Left lung (tissue), 14 donors: ENCODE measurements at places on chromosomes 13 and 19.
A peak's percentile ranks its signal among the peaks of the same experiment; 100 is the strongest.

- no peak for DNase-seq
These were observed 131.3 kb downstream of the OXGR1 start for GRCh38 chr13:96862999-96863398.

DNA sequence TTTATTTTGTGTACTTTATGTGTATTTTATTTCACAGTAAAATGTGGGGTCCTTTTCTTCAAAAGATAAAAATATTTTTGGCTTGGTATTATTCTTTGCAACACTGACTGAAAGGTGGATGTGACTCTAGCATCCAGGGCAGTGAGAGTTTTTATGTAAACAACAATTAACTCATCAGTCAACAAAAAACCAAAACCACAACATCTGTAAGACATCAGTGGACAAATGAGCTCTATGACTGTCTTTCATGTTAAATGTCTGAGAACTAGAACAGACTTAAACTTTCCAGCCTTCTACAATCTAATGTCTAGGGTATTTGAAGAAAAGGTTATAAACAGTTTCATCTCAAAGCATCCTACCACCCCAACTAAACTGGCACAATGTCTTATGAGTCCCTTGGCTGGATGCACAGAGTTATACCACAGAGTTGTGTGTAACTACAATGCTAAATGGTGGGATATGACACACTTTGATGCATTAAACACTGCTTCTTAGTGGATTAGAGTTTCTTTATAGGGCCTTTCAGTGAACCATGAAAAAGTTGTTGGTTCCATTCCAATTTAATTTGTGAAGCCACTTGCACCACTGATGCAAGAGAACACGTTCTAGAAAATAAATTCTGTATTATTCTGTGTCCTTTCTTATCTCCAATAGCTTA, 544.2 kb upstream of the KLF12 start:
- DNase-seq, result no peak

DNA sequence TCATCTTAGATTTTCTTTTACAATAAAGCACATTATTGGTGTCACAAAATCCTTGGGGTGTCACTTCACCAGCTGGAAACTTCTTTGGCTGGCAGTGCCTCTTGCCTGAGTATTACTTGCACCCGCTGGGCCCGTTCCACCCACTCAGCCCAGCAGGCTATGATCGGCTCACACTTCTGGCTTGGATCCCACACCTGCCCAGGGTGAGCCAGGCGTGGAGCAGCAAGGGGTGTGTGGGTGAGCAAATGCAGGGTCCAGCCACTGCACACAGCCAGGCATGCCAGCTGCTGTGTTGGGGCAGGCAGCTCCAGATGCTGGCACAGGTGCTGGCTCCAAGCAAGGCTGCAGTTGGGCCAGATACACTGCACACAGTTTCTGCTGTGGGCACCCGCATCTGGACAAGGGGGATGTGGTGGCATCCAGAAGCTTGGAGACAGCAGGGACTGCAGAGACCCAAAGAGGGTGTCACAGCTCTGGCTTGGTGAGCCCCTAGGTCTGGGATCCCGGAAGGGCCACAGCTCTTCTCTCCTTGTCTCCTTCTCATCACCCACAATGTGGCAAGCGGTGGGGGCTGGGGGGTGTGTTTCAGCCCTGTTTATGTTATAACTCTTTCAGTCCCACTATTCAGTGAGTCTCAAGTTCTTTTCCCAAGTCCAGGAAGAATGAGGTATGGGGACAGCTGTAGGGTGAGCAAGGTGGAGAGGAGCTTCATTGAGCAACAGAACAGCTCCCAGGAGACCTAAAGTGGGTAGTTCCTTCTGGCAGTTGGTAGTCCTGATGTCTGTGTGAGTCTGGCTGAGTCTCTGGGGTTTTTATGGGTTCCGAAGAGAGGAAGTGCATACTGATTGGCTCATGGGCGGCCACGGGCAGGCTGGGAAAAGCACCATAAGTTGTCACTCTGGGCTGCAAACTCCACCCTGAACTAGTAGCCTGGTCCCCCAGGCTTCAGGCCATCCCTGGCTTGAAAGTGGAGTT, 25.3 kb upstream of the TBC1D4 start:
- no peak for DNase-seq

DNA sequence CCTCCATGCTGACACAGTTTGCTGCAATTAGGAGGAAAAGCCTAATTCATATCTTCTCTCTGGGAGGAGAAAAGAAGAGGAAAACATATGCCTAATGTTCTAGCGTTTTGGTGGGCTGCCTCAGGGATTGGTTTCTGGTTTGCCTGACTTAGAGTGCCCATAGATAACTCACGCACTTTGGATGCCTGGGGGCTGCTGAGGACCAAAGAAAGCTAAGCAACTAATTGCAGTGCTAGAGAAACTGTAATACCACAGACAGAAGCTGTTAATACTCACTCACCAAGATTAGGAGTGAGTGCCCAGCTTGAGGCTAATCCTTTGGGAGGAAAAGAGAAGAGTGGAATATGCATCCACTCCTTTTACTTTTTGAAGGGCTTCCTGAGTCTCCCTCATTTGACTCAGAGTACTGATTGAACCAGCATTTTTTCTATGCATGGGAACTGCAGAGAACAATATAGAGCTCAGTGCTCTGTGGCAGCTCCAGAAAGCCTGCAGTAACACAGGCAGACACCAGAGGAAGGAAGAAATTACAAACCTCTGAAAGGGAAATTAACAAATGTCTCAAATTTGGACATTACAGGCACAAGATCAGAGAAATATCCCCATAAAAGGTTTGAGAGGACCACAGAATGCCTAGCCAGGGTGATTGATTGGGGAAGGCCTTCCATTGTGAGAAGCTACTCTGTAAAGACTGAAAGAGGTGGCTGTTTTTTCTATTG, 666.4 kb downstream of the OLFM4 start:
- DNase-seq, result no peak

DNA sequence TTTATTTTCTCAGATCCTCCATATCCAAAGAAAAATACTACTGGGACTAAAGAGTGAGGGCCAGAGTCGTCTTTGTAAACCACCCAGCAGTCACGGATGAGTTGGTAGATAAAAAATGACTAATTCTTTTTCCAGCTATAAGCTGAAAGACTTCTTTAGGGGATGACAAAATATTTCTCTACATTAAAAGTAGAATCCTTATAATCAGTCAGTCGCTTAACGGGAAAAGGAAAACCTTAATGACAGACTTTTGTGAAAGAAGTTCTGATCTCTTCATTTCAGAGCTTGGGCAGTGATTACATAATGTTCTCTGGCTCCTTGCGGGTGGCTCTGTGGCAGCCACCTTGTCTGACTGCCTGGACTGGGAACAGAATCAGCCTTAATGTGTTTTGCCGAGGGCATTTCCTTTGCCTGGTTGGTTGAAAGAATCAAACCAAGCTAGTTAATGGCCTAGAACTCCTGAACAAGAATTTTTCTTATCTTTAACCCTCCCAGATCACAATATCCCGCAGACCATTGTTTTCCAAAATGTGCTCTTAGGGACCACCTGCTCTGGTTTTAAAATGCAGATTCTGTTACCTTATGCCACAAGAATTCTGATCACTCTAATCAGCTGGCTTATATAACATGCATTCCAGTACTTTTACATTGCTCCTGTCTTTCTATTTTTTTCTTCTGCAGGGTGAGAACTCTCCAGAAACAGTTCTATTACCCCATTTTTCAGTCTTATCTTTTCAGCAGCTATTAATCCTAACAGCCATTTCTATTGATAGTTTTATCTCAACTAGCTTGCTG, 2.5 kb downstream of the ITM2B start:
- no peak for DNase-seq

- no peak for DNase-seq
These were observed 30.0 kb downstream of the ZNF91 start for GRCh38 chr19:23365222-23365621.

DNA sequence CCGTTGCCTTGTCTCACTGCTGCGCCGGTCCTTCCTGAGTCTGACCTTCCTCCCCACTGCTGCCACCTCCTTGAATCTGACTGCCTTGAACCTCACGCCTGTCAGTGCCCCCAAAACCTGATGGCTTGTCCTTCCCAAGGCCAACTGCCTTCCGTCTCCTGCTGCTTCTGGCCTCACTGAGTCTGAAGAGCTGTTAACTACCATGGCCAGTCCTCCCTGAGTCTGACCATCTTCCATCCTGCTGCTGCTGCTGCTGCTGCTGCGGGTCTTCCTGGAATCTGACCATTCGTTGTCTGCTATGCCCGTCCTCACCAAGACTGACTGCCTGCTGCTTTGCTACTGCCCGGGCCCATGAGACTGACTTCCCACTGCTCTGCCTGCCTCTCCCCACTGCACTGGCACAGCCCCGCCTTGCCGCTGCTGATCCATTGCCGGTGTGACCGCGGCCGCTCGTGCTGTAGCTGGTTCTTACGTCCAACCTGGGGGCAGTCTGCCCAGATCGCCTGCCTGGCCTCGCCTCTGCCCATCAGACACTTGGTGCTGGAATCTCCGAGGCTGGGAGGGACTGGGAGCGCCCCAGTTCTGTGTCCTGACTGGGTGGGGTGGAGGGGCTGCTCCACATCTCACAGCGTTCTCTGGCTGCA, 2.9 kb upstream of the RCN3 start:
- no peak for DNase-seq

DNA sequence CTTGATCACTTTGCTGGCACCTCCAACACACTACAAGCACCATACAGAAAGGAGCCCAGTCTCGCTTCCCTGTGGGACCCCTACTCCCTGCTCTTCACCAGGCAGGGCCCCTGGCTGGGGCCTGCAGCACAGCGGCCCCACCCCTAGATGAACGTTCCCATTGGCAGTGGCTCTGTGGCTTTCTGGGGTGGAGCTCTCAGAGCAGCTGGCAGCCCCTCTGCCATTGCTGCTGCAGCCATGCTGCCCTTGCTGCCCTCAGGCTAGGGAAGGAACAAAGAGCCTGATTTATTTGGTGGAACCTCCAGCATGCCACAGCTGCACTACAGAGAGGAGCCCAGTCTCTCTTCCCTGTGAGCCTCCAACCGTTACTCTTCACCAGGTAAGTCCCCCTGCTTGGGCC, 5.8 kb downstream of the SIGLEC6 start:
- DNase-seq, result no peak

- no peak for DNase-seq
These were observed 7.9 kb upstream of the PDE4A start for GRCh38 chr19:10412257-10412977.

DNA sequence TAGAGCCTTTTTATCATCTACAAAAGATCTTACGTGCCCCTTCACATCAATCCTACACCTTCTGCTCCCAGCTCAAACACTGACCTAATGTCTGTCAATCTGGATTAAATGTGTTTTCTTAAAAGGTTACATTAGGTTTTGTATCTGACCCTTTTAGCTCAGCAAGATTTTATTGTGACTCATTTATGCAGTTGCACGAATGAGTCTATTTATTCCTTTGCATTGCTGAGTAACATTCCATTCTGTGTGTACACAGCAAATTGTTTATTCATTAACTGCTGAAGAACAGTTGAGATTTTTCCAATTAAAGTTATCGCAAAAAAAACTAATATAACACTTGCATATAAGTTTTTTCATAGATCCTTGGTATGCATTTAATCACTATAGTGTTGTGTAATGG, 253.9 kb upstream of the GPC6 start:
- DNase-seq, result no peak

DNA sequence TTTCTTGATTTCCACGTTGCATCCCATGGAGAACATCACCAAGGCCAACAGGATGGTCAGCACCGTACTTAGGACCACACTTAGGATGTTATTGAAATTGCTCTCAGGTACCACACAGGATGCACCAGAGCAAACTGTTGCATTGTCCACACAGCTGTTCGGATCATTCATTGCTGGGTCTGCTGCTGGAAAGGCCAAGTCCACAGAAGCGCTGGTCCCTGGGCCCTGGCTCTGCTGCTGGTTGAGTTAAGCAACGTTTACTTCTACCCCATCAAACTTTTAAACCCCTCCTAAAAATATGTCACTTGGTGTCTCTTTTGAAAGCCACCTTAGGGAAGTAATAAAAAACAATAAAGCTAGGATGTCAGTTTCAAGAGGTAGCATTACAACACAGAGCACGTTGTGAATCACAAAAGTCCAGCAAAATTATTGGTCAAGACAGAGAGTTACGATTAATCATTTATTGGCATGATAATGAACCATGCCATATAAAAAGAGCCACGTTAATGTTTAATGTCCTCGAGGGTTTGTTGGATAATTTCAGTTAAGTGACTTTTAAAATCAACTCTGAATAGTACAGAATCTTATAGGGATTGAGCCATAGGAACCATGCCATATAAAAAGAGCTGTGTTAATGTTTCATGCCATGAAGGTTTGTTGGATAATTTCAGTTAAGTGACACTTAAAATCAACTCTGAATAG, at the start of gene SLC10A2:
SLC10A2 (minus strand) TSS at position 339 of the 702 bp plus-strand sequence; CDS start at position 171, 168 bp downstream.
- DNase-seq, result peak; percentile 3

- no peak for DNase-seq
These were observed 1.4 kb upstream of the VSTM2B start for GRCh38 chr19:29524201-29524911.

GRCh38 chr19:30373593-30373992, 1.4 kb downstream of the ZNF536 start:
- DNase-seq, result no peak

DNA sequence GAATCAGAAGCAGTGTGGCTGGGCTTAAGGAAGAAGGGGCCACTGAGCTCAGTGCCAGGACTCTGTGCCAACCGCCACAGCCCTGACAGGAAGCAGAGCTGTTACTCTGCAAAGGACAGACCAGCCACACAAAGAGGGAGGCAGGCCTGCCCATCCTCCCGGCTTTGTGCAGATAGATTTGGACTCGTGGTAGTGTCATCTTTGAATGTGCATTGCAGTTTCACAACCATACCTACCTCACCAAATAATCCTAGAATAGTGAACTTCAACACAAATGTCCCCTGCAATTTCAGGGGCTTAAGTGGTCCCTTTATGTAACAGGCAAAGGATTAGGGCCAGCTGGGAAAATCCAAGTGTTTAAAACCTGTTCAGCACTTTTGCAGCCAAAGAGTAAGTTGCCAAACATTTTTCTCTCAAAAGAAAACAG, 55.1 kb upstream of the CLDN10 start:
- no peak for DNase-seq

DNA sequence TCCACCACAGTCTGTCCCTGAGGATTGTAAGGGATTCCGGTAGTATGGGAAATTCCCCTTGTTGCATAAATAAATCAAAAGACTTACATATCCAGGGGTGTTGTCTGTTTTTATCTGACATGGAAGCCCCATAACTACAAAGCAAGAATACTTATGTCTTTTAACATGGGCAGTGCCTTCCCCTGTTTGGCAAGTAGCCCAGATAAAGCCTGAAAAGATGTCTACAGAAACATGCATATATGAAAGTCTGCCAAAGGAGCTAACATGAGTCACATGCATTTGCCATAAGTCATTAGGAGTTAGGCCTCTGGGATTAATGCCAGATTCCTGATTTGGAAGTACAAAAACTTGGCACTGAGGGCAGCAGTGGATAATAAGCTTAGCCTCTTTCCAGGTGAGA, 62.1 kb downstream of the ZNF737 start:
- DNase-seq, result no peak

- no peak for DNase-seq
These were observed 134.0 kb downstream of the KCNRG start for GRCh38 chr13:50149214-50149613.

- no peak for DNase-seq
These were observed 127.0 kb downstream of the CDK8 start for GRCh38 chr13:26380930-26381329.

GRCh38 chr19:17107546-17108452, 32.2 kb downstream of the MYO9B start:
- no peak for DNase-seq

GRCh38 chr13:80256352-80256932, 84.5 kb downstream of the SPRY2 start:
- no peak for DNase-seq

GRCh38 chr13:37561031-37561430, 37.5 kb downstream of the POSTN start:
- DNase-seq, result no peak

- DNase-seq, result no peak
These were observed 12.2 kb upstream of the UBE2L5 start for GRCh38 chr13:30409886-30410704.

- DNase-seq, result no peak
These were observed 270.4 kb downstream of the ABCC4 start for GRCh38 chr13:95030821-95031343.
